Lower leg skin (tissue), 4 donors: ENCODE measurements at places on chromosomes 5 and 9. TPM values are rescaled to one million over a fixed set of nuclear protein-coding genes. Genes with fewer than 3 reads are reported as not detected.

GRCh38 chr5:53360811-53361210 is 119.6 kb upstream of the FST start:
- DNase-seq = no peak

The CARD9 gene
- 3.6 TPM for total RNA-seq

The NEUROG1 gene
- not detected for total RNA-seq

DNA sequence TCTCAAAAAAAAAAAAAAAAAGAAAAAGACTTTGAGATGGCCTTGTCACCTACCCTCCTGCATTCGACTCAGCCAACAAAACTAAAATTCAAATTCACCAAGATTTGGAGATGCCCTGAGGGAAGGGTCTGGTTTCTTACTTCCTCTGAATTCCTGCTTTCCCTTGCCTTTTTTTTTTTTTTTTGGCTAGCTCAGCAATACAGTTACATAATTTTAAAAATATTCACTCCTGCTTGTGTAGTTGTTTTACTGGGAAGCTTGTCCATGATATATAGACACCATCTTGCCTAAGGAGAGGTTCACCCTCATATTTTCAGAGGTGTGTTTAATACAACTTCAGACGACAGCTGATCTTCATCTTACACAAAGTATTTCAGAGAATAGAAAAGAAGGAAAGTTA is 21.3 kb upstream of the SERINC5 start:
- DNase-seq = no peak

DNA sequence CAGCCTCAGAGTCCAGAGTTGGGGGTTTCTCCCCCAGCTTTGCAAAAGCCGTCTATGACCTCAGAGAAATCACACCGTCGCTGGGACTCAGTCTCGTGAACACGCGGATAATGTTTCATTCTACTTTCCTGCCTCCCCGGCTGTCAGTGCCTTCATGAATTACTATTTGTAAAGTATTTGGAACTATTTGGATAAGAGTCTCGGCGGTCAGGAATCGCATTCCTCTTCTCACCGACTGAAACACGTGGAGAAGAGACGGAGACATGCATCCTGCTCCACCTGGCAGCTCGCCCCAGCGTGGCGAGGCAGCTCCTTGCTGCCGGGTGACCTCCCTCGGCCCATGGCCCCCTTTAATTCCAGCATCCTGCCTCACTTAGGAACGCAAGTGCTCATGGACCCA is 23.9 kb downstream of the IRX2 start:
- DNase-seq = no peak

The ORM2 gene
- not detected for total RNA-seq

- no peak for DNase-seq
Measured at GRCh38 chr5:167049043-167049663, 1242.3 kb upstream of the WWC1 start.

GRCh38 chr9:121443981-121444380 is 55.7 kb downstream of the GGTA1 start:
- DNase-seq = no peak

The PGGT1B gene
- total RNA-seq = 13.7 TPM

The NUDT12 gene
- 11.5 TPM for total RNA-seq

GRCh38 chr5:180470966-180471582 is 23.1 kb upstream of the CNOT6 start:
- DNase-seq = peak; percentile 88

The SPATA6L gene
- total RNA-seq = 3.5 TPM

The SV2C gene
- total RNA-seq = 0.23 TPM

DNA sequence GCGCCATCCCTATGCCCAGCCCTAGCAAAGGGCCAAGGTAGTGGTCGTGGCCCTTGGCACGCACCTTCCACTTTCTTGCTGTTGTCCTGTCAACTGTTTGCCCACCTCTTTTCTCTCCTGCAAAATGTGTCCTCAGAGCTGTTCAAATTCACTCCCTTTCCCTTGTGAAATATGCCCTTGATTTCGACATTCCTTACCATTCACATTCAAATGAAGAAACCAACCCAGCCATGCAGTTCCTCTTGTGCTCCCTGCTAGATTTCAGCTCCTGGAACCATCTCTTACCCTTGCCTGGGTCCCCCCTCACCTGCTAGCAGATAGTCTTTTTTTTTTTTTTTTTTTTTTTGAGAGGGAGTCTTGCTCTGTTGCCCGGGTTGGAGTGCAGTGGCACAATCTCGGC is 19.6 kb upstream of the HRH2 start:
- DNase-seq = no peak

DNA sequence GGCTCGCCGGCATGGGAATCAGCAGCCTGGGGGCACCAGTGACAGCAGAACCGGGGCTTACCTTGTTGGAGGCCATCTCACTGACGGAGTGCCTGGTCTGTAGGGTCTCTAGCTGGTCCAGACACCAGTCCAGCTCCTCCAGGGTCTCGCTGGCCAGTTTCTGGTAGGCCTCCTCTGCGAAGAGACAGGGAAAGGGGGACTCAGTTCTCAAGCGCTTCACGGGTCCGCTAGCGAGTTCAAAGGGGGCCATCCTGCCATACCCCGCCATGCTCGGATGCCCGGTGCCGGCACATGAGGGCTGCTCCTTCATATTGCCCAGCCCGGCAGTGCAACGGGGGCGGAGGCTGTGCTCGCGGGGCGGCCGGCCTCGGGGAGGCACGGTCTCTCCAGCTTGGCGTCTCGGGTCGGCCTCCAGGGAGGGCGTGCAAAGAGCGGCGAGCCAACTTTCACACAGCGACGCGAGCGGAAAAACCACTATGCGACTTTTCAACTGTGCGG is 456.0 kb downstream of the RAB3C start:
- DNase-seq = no peak

GRCh38 chr5:161007879-161008278 is 155.9 kb upstream of the ATP10B start:
- no peak for DNase-seq

GRCh38 chr5:138541511-138542179 is 1.4 kb downstream of the ETF1 start:
- DNase-seq = no peak

- DNase-seq = no peak
Measured at GRCh38 chr9:17031546-17031945, 103.3 kb upstream of the CNTLN start.

The GABRA6 gene
- not detected for total RNA-seq

The SHC3 gene
- 3.7 TPM for total RNA-seq

GRCh38 chr5:157857816-157858526 is 974 bp downstream of the CLINT1 start:
- DNase-seq = no peak

The SLC36A3 gene
- total RNA-seq = not detected
